ENCODE measurements at places on chromosomes 13 and 19.

- DNase-seq = no peak
Observed at GRCh38 chr13:105848494-105848893, 687.0 kb downstream of the EFNB2 start.

GRCh38 chr13:85528491-85529217, 270.6 kb downstream of the SLITRK6 start:
- DNase-seq = no peak

- no peak for DNase-seq
Observed at GRCh38 chr13:109348519-109349258, 437.7 kb downstream of the IRS2 start.

- no peak for DNase-seq
Observed at GRCh38 chr13:33245505-33246158, 39.9 kb downstream of the STARD13 start.

- no peak for DNase-seq
Observed at GRCh38 chr19:18460900-18461299, 23.0 kb upstream of the ISYNA1 start.

DNA sequence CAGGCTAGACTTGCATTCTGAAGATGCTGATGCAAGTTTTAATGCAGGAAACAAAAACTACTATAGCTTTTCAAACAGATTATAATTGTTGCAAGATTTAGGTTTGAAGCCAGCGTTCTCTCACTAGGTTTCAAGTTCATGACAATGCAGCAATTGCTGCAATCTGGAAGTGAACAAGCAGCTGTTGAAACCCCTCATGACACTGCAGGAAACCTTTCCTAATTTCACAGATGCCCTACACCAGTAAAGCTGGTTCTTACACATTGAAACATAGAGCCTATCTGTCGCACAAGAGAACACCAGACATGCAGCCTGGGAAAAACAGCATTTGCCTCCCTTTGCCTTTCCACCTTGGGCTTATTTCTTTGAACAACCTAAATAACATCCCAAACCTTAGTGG, 1737.2 kb upstream of the MIR17HG start:
- DNase-seq = no peak

DNA sequence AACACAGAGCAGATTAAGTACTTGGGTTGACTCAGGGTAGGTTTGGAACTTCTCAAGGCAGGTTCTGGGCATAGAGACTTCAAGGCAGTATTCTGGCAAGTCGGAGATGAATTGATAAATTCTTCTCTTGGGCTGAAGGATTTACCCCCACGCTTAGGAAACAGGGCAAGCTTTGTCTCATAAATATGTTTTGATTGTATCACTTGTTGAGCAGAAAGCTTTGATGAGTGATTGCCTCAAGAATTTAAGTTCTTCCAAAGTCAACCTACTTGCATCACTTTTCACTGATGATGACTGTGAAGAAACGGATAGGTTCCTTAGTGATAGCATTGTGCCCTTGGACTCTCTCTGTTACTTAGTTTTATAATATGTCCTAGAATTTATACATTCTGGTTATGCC, 258.6 kb upstream of the DACH1 start:
- DNase-seq = no peak

- DNase-seq = peak; percentile 40
Observed at GRCh38 chr19:54462655-54463530, 685 bp downstream of the LENG9 start.

DNA sequence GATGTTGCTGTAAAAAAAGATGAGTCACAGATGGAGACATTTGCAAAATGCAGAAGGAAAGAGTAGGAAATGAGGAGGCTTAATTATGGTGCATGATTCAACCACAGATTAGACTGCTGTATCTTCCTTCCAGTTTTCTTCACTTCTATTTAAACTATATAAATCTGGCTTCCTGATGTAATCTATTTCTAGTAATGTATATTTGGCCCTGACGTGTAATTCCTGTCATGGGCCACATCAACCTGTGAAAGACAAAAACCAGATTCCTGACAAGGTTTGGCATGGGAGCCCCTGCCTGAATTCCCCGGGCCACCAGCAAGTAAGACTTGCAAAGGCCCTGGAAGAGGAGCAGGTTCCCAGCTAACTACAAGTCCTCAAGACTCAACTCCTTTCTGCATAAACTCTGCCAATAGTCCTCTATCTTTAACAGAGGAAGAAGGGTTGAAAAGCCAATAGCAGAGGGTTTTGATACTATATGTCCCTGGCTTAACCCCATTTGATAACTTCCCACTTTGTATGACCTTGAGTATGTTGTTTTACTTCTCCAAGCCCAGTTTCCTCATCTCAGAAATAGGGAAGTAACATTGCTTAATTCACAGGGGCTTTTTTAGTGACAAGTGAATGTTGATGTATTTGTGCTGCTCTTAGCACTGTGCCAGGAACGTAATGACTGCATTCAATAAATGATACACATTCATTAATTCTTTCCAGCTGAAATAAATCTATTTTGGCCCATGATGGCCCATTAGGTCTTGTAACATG, 172.7 kb downstream of the SPRY2 start:
- DNase-seq = no peak

GRCh38 chr13:103246581-103247200, 180.5 kb upstream of the SLC10A2 start:
- no peak for DNase-seq

DNA sequence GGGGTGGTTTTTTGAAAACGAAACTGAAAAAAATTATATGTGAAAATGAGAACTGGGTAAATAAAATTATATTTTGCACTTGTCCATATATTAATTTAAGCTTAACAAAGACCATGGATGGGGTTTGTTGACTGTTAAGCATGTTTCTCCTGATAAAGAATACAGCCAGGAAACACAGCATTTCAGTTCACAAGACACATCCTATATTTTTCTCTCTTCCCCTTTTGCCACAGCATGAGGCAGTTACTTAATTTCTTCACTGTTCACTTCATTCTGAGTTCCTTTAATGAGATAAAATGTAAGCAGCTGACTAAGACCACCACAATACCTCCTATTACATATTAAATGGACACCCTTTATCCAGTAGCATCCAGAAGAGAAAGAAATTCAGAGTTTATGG, 64.0 kb downstream of the RXFP2 start:
- DNase-seq = no peak

DNA sequence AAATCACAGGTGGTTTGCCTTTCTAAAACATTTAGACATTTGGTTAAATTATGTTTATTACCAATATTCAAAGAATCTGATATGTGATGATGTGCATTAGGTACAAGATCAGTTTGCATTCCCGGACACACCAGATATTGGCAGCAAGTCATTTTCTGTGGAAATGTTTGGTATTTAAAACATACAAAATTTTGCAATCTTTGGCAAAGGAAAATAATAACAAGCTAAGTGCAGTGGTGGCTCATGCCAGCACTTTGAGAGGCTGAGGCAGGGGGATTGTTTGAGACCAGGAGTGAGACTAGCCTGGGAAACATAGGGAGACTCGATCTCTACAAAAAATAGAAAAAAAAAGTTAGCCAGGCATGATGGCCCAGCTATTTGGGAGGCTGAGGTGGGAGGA, 29.1 kb upstream of the TSC22D1 start:
- no peak for DNase-seq

DNA sequence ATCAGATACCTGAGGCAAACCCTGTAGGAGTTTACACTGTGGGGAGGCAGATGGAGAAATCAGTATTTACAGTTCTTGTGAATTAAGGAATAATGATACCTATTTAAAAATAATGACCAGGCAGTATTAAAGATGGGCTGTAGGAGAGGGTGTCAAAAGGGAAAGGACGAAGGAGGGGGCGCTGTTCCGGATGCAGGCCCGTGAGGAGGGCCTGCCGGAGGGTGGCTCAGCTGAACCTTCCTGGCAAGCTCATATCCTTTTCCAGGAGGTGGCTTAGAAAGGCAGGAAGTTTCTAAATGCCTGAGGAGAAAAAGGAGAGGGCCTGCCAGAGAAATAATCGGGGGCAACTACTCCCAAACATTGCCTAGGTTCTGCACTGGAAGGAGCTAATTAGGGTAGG, 46.6 kb downstream of the MBNL2 start:
- no peak for DNase-seq

Measured in stimulated activated CD8-positive, alpha-beta memory T cell treated with anti-CD3 and anti-CD28 coated beads, Interleukin-12 subunit alpha, Interleukin-12 subunit beta, amount 100 ng/mL, for 1 hour (primary cell).